ENCODE measurements at places on chromosomes 2 and 18. TPM values are rescaled to one million over a fixed set of nuclear protein-coding genes. Genes with fewer than 3 reads are reported as not detected.

Gene SLC9A4
- total RNA-seq = 2.7 TPM

Gene LHCGR
- total RNA-seq = not detected

Gene TFCP2L1
- total RNA-seq = 18.5 TPM

Gene FMNL2
- 28.3 TPM for total RNA-seq

Gene EPAS1
- 94.7 TPM for total RNA-seq

Gene KCNS3
- total RNA-seq = 20.2 TPM

Measured in tracheal epithelial cell (primary cell).